ENCODE measurements at places on chromosomes 2 and 18. TPM values are rescaled to one million over a fixed set of nuclear protein-coding genes. Genes with fewer than 3 reads are reported as not detected.

STRADB gene
- total RNA-seq: 18.6 TPM

SERPINB13 gene
- not detected for total RNA-seq

DNA sequence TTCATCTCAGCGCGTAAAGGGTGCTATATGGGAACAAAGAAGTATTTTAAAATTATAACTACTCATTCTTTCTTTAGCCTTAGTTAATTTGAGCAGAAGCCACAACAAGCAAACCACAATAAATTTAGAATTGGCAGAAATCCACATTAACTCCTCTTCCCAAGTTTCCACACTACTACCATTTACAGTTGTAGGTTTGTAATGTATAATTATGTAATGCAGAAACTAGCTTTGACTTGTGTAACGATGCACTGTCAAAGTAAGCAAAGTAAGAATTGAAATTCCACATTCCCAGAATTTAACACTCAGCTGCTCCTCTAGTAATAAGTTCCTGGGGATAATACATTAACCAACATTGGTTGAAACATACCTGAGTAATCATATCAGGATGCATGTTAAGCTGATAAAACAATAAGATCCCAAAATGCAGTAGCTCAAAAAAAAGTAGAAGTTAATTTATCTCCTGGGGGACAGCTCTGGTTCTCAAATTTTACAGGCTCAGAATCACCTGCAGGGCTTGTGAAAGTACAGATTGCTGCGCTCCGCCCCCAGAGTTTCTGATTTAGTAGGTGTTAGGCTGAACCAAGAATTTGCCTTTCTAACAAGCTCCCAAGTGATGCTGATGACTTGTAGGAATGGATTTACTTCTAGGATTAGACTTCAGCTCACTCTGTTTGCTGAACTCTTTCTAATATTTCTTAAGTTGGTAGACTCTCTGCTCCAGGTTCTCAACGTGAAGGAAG is 9.9 kb downstream of the GRP start:
- peaks cover 64% of the 10 kb centered on the region for H3K27me3 ChIP-seq
- no peak overlapping the region for H3K4me3 ChIP-seq
- H3K4me1 ChIP-seq: no peaks in the 10 kb centered on the region

DNA sequence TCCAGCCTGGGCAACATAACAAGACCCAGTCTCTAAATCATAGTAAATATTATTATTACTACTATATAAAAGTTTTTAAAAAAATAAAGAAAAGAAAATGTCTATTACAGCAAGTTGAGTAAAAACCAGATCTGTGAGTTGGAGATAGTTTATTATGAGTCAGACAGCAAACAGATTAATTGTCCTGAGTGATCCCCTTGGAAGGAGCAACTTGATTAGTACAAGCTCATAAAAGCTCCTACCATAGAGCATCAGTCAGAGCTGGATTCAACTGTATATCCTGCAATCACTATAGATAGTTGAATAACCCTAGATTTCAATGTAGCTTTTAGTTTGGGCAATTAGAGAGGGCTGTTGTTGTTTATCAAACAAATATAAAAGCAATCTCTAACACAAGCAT is 84.1 kb downstream of the TRABD2A start:
- H3K4me3 ChIP-seq: no peak overlapping the region
- H3K4me1 ChIP-seq: no peaks in the 10 kb centered on the region
- H3K36me3 ChIP-seq: no peaks in the 10 kb centered on the region
- no peak overlapping the region for H3K27ac ChIP-seq
- DNase-seq: no peak

DNA sequence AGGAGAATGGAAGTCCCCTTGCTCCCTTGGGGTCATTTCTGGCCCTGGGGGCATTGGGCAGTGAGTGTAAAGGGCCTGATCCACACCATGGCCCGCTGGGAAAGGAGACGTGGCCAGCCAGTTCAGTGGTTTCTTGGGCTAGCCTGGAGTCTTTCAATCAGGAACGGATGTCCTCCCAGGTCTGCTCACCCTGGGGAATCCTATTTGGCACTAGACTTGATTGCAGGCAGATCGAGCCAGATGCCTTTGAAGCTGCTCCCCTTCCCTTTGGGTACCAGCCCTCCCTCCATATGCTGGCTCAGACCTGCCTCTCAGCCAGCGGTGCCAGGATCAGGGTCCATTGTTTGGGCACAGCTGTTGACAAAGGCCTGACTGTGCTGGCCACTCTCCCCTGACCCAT is 11.0 kb downstream of the FBLN7 start:
- DNase-seq: peak; percentile 44
- H3K27ac ChIP-seq: no peak overlapping the region
- H3K27me3 ChIP-seq: no peaks in the 10 kb centered on the region
- peaks cover 20% of the 10 kb centered on the region for H3K4me1 ChIP-seq

DNA sequence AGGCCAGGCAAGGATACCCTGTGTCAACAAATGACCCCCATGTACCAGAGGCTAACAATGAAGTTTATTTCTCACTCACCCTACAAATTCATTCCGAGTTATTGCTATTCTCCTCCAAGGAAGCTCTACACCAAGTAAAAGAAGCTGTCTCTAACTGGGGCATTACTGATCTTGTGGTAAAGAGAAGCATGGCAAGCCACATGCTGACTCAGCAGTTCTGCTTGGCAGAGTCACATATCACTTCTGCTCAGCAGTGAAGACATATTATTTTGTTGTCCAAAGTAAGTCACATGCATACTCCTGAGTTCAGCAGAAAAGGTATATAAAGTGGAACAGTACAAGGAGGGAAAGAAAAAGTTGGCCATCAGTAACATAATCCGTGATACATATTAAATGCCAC is 315.8 kb downstream of the GULP1 start:
- H3K36me3 ChIP-seq: peaks cover 3% of the 10 kb centered on the region
- no peak overlapping the region for H3K27ac ChIP-seq
- no peaks in the 10 kb centered on the region for H3K27me3 ChIP-seq
- H3K4me3 ChIP-seq: no peak overlapping the region
- peaks cover 23% of the 10 kb centered on the region for H3K4me1 ChIP-seq
- no peak for DNase-seq
